ENCODE measurements at places on chromosomes 4 and X.

DNA sequence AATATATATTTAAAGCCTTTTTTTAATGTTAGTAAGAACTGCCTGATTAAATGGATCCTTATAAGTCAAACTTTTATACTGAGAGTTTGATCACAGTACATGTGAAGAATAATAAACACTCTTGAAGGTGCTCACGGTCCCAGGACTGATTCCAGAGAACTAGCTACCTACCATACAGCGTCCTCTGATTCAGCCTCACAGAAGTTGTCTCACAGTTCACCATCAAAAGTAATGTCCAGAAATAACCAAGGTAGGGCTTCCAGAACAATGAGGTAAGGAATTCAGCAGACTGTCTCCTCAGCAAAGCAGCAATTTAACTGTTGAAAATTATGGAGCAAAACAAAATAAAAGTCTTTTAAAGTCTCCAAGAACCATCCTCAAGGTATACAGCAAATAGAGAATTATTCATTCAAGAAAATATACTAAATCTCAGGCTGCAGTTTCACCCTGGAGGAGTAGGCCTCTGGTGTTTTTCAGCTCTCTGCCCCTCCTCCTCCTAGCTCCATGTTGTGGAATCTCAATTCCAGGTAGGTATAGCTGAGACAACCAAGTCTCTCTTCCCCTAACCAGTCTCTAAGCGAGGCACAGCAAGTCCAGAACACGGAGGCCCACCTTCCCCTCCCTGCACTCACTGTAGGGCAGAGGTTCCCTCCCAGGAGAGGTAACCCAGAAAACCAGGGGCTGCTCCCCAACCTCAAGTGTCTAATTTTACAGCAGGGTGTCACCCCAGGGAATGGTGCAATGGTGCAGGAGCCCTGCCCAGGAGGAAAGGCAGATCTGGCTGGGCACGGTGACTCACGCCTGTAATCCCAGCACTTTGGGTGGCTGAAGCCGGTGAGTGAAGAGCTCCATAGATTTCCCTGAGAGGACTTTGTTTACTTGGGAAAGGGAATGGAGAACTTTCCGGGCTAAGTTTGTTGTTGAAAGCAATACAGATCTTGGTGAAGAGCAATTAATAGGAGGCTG lies 28.6 kb downstream of the FAM241A start:
- no peak for DNase-seq

DNA sequence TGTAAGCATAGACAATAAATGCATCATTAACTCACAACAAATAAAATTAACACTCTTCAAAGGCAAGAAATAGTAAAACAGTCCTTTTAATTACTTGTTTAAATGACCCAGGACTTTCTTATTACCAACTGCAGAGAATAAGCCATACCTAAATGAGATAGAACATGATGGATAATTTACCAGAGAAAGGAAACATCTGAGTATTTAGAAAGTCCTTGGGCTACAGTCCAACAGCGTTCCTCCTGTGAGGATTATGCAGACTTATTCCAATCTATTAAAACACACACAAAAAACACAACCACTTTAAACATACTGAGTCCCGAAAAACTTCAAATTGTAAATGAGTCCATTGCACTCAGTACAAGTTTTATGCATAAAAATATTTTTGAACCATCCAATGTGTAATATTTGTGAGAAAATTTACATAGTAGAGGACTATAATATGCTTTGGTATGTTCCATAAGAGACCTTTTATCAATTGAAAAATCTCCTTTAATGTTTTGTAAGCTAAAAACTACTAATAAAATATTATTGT lies 129.2 kb downstream of the NR3C2 start:
- no peak for DNase-seq

DNA sequence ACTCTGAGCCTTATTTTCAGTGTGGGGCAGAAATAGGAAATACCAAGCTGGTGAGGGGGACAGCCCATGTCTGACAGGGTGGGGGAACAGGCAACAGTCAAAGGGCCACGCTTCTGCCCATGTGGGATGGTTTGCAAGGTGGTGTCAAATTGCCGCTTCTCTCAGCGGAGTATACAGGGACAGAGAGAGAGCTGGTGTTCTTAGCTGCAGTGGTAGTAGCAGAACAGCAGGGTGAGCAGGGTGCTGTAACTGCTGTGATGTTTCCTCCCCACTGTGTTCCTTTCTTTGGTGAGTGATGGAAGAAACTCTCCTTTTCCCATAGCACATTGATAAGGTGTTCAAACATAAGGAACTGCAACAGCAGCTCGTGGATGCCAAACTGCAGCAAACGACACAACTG lies 37.9 kb downstream of the RBBP7 start:
- DNase-seq = no peak

DNA sequence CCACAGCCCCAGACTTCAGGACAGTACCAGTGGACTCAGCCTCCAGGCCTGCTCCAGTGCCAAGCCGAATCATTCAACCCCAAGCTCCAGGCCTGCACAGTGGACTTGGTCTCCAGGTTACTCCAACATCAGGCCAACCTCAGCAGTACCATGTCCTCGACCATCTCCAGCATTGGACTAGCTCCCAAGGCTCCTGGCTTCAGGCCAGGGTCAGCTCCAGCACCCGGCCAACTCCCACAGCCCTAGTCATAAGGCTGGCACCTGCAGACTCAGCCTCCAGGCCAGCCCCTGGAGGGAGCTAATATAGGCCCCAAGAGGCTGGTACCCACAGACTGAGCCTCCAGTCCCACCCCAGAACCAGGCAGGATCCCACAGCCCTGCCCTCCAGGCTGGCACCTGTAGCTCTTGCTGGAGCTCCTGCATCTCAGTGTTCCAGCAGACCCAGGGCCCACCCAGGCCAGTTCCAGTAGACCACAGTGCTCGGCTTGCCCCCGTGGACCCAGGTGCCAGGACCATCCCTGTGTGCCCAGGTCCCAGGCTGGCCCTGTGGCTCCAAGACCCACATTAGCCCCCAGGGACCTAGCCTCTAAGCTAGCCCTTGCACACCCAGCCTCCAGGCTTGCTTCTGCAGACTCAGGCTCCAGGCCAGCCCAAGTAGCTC lies 25.6 kb downstream of the ZMAT1 start:
- DNase-seq = no peak

- DNase-seq = no peak
Observed at GRCh38 chr4:104488151-104488550, 6.5 kb downstream of the CXXC4 start.

DNA sequence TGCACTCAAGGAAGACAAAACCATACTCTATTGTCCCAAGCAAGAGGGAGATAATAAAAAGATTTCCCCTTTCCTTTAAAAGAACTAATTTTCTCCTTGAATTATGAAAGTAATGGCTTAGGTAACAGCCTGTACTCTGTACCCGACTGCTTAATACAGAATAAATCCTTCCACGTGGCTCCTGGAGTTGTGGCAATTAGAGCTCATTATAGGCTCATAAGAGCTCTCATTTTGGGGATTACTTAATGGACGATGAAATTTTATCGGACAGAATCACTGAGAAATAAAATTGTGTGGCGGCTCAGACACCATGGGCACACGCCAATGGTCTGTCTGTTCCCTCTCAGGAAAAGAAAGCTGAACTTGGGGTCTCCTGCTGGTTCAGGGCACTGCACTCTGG lies 2.8 kb upstream of the GSX2 start:
- DNase-seq = no peak

- no peak for DNase-seq
Observed at GRCh38 chr4:137075586-137075985, 456.7 kb downstream of the PCDH18 start.

- DNase-seq = peak; percentile 55
Observed at GRCh38 chrX:19513383-19513782, 1.9 kb downstream of the MAP3K15 start.

DNA sequence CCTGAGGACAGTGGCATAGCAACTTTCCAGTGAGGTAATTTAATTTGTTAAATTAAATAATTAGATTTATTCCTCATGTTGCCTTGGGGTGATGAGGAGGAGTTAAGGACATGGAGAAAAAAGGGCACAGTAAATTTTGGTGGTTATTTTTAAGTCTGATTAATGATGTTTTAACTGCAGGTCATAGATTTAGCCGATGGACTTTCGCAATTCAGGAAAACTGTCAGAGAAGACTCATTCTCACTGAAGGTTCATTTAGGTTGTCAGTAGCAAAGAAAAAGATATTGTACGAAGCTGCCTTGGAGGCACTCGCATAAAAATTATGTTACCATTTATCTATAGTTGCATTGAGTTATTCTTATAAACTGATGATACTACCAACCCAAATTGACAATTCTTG lies 164.2 kb upstream of the PITX2 start:
- no peak for DNase-seq

- no peak for DNase-seq
Observed at GRCh38 chrX:114365065-114365834, 218.6 kb upstream of the HTR2C start.

All from NCI-H345 (cell line).